ENCODE measurements at places on chromosomes 6 and 20.

- peak; percentile 77 for DNase-seq
These were observed 47.2 kb downstream of the VEGFA start for GRCh38 chr6:43817192-43817591.

DNA sequence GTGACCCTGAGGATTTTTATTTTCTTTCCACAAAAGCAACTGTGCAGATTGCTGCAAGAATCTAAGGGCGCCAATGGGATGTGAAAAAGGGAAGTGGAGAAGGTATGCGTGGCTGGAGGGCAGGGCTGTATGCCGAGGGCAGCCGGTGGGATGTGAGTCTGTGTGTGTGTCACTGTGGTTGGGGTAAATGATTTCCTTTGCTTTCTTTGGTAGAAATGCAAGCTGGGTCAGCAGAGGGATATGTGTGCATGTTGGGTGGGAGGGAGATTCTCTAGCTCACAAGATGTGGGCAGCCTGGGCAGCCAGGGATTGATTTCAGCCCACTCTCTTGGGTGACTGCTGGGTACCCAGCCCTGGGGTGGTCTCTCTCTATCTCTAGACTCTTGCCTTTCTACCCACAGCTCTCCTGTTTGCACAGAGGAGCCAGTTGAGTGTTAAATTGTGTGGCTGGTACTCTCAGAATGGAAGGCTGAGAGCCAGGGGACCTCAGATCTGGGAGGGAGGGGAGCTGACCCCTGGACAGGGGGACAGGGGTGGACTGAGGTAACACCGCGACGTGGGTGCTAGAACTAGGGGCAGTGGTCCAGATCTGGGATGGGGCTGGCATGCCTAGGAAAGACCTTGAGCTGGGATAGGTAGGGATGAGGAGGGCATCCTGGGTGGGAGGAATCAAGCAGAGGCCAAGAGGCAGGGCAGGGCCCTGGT lies 136.8 kb upstream of the RNF24 start:
- DNase-seq, result no peak

GRCh38 chr6:139250296-139251044 lies 41.3 kb downstream of the TXLNB start:
- DNase-seq, result peak; percentile 40

- DNase-seq, result no peak
These were observed 157.5 kb downstream of the GRM4 start for GRCh38 chr6:33988121-33989015.

DNA sequence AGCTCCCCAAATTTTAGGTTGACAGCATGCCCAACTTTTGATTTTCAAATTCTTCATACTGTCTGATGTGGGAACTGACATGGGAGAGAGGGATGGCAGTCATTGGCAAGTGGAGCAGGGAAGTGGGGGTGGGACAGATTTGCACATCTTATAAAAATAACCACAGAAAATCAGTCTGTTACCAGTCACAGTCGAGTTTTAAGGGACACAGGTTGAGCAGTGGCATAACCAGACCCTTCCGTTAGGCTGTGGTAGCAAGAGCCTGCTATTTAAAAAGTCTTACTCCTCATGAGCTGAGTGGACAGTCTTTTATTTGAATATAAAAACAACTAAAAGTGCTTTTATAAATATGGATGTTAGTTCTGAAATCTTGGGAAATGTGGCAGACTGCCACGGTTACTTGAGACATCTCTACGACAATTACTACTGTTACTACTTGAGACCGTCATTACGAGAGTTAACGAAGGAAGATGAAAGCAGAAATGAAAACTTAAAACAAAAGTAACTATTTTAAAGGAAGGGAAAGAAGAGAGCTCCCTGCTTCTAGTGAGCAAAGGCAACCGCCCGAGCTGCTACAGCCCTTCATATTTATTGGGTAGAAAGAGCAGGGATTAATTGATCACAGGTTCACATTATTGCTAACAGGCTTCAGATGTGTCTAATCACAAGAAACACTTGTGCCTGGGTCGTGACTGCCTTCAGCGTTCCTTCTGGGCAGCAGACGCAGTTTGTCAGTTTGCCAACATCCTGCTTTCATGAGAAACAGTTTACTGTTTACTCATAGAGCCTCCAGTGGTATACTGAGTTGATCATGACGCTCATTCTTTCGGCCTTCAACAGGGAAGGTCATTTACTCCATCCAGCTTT lies 71.3 kb downstream of the EFHC1 start:
- DNase-seq, result no peak

- no peak for DNase-seq
These were observed 425.4 kb upstream of the RNF217 start for GRCh38 chr6:124536842-124537191.

DNA sequence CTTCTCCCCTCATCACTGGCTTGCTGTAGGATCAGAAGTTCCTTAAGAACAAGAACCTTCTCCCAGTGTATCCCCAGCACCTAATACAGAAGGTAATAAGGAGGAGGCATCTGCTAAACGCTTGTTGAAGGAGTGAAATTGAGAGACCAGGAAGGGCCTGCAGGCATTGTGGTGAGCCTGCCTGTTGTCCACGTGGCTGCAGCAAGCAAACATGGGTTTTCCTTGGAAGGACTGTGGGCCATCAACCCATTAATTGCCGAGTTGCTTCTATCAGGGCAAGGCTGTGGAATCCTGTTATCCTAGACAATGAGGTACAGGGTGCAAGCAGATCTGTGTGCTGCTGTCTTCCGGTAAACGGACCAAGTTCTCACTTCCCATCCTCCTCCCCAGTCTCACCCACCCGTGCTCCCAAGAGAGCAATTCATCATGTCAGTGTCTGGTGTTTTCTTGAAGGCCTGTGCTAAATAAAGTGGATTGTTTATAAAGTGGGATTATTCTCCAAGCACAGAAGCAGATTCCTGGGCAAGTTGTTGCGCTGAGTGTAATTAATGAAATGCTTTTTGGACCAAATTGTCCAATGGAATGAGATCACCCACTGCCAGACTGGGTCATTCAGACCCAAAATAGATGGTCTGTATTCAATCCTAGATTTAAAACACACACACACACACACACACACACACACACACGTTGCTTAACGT lies 164.6 kb upstream of the CDYL start:
- DNase-seq, result no peak

DNA sequence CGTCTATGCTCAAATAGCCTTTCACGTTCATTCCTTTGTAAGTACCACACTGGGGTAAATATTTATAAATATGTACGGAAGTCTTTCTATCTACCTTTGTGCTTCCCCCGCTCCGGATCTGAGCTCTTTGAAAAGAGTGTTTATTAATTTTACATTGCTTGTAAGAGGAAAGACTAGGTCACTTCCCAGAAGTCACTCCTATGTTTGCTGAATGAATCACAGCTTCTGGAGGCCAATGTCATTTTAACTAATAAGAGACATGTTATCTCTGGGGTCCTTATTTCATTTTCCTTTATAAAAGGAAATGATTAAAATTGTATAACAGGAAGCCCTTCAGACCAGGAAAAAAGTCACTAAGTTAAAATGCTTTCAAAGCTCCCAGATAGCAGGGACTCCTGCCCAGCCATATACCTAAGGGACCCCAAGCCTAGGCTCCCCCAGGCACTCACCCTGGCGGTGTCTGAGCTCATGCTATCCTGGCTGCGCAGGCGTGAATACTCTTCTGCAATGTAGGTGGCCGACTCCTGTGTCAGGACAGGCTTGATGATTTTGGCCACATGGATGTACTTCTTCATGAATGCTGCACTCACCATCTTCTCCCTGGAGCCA lies 12.6 kb downstream of the MCM3 start:
- DNase-seq, result no peak

DNA sequence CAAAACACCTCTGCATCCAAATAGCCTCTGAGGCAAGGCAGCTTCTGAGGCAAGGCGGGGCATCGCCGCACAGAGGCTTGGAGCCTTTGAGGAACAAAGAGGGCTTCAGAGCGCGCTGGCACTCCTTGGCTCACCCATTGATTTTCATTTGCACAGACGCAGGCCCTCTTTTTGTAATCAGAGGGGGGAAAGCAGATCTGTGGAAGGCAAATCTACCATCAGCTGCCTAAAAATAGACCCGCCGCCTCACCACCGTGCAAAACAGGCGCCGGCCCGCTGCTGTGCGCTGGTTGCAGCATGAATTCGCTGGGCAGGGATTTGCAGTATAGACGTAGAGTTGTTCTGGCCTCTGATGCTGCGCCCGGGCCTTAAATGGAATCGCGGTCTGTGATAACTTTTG lies 69.9 kb upstream of the STMND1 start:
- no peak for DNase-seq

DNA sequence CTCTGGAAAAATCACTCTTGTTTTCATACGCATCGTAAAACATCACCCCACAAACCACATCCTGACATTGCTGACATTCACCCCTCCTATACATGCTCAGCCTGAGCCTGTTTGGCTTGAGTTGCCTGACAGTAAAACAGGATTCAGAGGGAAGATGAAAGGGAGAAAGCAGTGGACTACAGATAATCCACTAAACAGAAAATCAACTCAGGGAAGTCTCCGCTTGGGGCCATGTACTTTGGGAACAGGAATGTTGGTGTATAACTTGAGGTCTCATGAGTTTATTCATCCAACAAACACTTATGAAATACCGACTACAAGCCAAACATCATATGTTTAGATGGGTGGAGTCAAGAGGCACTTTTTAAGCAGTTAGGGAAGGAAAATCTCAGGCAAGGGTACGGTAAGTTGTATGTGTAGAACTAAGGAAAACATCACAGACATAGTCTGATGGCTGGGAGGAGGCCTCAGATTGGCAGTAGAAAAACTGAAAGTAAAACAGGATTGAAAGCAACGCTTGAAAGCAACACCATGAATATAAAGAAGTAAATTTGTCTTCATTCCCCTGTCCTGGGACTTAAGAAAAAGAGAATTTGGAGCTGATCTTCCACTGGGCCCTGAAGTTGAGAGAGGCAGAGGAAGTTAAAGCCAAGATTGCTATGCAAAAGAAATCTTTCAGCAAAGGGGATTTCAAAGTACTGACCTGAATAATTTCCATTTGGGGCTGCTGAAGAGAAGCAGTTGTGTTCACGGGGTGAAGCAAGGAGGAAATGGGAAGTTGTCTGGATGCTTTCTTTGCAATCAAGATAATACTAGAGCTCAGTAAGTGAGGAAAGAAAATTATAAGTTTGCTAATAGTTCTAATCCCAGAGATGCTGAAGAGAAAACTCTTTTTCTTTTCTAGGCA lies 28.8 kb downstream of the PDE7B start:
- no peak for DNase-seq

- no peak for DNase-seq
These were observed 42.0 kb upstream of the OLIG3 start for GRCh38 chr6:137536104-137536773.

DNA sequence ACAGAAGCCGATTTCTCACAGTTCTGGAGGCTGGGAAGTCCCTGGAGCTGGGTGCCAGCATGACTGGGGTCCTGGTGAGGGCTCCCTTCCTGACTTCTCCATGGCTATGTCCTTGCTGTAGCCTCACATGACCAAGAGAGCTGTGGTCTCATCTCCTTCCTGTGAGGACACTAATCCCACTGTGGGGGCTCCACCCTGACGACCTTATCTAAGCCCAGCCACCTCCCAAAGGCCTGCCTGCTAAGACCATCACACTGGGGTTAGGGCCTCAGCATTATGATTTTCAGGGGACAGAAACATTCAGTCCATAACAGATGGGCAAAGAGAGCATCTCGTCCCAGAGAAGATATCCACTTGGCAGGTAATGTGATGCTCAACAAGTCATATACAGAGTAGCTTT lies 16.8 kb downstream of the RPP40 start:
- no peak for DNase-seq

DNA sequence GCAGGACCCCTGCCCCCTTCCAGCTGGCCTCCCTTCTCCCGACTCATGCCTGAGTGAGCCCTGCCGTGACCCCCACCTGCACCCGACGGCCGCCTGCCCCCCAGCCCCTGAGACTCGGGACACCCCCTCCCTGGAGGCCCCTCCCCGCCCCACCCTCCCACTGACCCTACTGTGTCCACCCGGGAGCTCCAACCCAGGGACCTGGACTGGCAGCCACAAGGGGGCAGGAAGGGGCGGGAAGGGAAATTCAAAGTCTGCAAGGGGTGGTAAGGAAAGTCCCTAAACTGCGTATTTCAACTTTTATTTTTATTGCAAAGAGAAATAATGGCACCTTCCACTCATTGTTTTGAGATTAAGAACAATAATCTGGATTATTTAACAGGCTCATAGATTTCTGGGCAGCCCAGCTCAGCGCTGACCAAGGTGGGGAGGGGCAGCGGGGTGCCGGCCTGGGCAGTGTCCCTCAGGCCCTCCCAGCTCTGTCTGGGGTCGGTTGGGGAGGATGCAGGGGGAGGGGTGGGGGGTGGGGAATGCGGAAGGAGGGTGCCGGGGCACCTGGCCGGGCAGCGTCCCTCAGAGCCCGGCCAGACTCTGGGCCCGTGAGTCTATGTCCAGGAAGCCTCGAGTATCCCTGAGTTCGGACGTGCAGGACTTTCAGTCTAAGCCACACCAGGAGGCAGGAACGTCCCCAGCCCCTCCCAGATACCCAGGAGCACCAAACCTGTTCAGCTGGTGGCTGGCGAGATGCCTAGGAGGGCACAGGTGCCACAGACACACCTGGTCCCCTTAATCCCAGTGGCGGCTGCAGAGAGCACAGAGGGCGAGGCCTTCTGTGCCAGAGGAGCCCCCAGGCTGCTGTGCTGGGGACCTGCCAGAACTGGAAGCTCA lies 1.3 kb upstream of the PTK6 start:
- DNase-seq, result no peak

DNA sequence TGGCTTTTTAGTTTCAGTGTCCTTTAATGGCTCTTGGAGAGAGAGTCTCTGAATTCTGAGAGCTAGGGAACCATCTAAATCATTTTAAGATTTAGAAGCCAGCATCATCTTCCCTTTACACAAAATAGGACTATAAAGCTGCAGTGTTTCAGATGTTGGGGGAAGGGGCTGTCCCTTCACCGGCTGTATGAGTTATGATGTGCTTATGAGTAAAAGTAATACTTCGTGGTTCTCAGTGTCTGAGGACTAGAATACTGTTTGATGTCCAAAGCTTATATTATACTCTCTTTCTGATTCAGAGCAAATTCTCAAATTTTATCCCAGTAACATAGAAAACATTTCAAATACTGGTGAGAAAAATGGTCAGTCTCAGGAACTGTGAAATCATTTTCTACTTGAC lies 63.5 kb upstream of the FAM8A1 start:
- DNase-seq, result no peak

DNA sequence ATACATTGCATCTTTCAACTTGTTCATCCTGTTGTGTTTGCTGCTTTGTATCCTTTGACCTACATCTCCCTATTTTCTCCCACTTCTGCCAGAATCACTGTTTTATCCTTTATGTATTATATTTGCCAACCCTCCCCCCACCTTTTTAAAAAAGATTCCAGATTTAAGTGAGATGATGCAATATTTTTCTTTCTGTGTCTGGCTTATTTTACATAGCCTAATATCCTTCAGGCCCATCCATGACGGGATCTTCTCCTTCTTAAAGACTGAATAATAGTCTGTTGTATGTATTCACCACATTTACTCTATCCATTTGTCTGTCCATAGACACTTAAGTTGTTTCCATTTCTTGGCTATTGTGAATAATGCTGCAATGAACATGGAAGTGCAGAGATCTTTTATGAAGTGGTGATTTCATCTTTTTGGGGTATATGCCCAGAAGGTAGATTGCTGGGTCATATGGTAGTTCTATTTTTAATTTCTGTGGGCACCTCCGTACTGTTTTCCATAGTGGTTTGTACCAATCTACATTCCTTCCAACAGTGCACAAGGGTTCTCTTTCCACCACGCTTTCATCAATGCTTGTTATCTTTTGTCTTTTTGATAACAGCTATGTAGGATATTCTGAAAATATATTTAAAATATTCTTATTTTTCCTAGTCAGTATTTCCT lies 181.0 kb downstream of the CDKAL1 start:
- DNase-seq, result no peak

Data from adrenal gland (tissue), 19 donors.